ENCODE measurements at places on chromosomes 3 and 15. TPM values are rescaled to one million over a fixed set of nuclear protein-coding genes. Genes with fewer than 3 reads are reported as not detected.
A peak's percentile ranks its signal among the peaks of the same experiment; 100 is the strongest.

SLC2A2 gene
- not detected for total RNA-seq

GRCh38 chr3:36011791-36012190 is 368.5 kb upstream of the STAC start:
- DNase-seq = no peak

- DNase-seq = no peak
These were observed 126.8 kb downstream of the PEAK1 start for GRCh38 chr15:77292969-77293558.

PAQR5 gene
- total RNA-seq = 3.3 TPM

DNA sequence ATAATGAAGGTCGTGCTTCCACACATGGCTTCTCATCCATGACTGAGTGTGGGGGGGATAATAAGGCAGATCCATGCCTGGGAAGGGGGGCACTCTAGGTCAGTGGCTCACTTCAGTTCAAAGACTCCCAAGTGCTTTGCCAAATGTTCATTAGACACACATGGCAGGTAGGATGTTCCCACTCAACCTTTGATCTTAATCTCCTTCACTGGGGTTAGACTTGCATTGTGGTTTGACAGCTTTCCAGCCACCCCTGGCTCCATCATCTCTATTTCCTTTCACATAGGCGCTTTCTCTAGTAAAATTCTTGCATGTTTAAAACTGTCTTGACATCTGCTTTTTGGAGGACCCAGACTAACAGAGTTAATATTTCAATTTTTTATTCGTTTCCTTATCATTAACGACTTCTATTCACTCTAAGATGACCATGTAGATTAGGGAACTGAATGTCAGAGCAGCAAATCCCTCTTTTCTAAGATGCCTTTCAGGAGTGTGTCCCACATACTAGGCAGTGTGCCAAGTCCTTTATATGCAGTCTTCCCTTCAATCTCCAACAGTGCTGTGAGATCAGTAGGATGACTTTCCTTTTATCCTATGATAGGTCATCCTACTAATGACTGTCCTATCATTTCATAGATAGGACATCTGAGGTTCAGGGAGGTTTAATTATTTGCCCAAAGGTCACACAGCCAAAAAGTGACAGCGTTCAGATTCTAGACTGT is 57.9 kb downstream of the BTD start:
- DNase-seq = peak; percentile 86

DNA sequence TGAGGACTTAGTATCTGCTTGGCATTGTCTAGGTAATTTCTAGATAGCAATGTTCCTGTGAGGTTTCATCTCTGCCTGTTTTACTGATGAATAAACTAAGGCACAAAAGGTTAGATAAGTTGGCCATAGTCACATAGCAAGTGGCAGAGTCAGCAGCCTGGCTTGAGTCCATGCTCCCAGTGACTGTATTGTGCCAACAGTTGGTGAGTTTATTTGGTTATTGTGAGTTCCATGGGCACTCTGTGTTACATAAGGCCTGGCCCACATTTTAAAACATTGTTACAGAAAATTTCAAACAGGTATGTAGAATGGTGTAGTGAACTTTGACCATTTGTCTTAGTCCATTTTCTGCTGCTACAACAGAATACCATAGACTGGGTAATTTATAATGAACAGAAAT is 15.2 kb downstream of the MCM2 start:
- no peak for DNase-seq

GOLGA8O gene
- total RNA-seq = 0.10 TPM

Data from RPMI7951 (cell line).